Stimulated activated CD4-positive, alpha-beta T cell treated with anti-CD3 and anti-CD28 coated beads, Interleukin-1b, Interleukin-23, amount 100 ng/mL, for 1 hour (primary cell): ENCODE measurements at places on chromosomes 2 and 18.

DNA sequence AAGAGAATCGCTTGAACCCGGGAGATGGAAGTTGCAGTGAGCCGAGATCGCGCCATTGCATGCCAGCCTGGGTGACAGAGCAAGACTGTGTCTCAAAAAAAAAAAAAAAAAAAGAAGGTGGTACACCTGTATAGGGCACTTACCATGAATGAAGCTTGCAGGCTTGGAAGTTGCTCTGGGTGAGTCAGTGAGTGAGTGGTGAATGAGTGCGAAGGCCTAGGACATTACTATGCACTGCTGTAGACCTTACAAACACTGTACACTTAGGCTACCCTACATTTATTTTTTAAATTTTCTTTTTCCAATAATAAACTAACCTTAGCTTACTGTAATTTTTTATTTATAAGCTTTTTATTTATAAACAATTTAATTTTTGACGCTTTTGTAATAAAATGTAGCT is 78.4 kb upstream of the ATG16L1 start:
- DNase-seq, result no peak

- no peak for DNase-seq
Measured at GRCh38 chr18:40985436-40985835, 969.6 kb upstream of the PIK3C3 start.

- DNase-seq, result no peak
Measured at GRCh38 chr2:6637330-6637729, 228.4 kb downstream of the CMPK2 start.

GRCh38 chr2:39942950-39943349 is 163.9 kb upstream of the THUMPD2 start:
- DNase-seq, result no peak

- no peak for DNase-seq
Measured at GRCh38 chr18:25726298-25726697, 364.1 kb downstream of the SS18 start.

- DNase-seq, result no peak
Measured at GRCh38 chr2:241074065-241074818, 27.8 kb downstream of the MTERF4 start.

DNA sequence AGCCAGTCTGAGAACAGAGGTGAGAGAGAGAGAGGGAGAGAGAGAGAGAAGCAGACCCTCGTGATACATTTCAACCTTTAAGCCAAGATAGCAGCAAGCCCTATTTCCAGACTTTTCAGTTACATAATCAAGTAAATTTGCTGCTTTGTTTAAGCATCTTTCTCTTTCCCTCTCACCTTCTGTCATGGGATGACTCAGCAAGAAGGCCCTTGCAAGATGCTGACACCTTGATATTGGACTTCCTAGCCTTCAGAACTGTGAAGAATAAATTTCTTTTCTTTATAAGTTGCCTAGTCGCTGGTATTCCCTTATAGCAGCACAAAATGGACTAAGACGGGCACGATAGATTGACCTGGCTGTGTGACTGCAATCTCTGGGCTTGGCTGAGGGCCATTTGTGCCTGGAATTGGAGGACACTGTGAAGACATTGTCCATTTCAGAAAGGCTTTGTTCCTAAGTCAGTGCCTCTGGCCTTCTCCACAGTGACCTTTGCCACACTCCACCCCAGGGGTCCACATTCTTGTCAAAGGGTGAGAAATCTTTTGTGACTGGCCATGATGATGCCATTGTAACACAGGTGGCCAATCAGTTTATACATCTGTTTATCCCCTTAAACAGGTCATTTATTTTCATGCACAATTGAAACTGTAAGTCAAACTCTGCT is 51.3 kb upstream of the ITSN2 start:
- DNase-seq, result no peak

DNA sequence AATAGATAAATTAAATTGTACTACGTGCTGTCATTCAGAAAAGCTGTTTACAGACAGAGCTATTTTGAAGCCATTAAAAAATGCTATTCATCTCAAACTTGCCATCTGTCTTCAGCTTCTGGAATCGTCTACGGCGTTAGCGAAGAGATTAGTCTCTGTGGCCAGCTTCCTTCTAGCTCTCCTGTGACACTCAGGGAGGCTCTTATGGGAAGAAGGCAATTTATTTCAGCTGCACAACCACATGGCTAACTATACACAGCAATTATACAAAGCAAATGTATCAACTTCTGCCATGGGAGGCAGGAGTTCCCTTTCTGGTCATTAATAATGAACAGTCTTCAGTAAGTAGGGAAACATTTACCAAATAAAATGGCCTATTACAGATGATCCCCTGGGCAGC is 6.3 kb downstream of the CTAGE1 start:
- DNase-seq, result no peak

GRCh38 chr18:1965541-1965940 is 605.8 kb downstream of the METTL4 start:
- DNase-seq, result no peak

- DNase-seq, result no peak
Measured at GRCh38 chr18:2855560-2856350, 8.9 kb downstream of the EMILIN2 start.

GRCh38 chr2:110955045-110955444 is 165.7 kb upstream of the BCL2L11 start:
- DNase-seq, result no peak

DNA sequence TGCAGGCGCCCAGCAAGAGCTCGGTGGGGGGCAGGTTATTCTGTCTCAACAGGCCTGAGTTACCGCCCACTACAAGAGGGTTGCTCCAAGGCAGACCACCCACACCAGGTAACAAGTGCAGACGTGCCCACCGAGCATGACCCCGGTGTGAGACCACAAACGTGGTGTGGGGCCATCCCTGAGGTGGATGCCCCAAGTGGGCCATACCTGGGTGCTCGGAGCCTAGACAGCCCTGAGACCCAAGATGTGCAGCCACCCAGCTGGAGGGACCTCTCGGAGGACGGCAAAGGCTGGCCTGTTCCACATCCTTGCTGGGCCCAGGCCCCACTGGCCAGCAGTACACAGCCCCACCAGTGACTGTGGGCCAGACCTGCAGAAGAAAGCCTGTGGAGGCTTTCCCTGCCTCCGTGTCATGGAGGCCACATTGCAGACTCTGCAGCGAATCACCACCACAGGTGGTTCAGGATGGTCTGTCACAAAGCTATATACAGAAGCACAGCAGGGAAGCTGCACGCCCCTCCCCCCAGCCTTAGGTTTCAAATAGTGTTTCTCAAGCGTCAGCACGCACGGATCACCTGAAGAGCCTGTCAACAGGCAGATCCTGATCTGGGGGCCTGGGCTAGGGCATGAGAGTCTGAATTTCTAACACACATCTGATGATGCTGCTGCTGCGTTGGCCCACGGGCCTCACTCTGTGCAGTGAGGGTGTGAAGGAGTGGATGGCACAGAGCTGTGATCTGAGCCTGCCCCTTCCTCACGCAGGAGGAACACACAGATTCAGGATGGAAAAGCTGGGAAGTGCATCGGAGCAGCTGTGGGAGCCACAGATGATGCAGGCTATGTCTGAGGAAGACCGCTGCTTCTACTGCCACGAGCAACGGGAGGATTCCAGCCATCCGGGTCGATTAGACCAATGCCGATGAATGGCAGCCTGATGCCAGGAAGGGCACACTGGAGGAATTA is 96.8 kb downstream of the UXS1 start:
- DNase-seq, result no peak

DNA sequence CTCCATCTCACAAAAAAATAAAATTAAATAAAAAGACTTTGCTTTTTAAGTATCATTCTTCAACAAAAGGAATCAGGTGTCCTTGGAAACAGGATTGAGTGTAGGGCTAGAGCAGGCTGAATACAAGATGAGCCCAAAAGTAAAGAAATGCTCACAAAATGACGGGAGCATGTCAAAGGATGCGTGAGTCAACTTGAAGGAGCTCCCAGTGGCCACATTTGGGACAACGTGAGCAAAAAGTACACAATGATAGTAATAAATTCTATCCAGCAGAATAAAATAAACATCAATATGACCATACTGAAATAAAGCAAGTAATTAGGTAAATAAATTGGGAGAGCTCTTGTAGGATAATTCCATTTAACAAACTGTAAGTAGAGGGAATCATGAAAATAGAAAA is 220.7 kb downstream of the PHLPP1 start:
- DNase-seq, result no peak

DNA sequence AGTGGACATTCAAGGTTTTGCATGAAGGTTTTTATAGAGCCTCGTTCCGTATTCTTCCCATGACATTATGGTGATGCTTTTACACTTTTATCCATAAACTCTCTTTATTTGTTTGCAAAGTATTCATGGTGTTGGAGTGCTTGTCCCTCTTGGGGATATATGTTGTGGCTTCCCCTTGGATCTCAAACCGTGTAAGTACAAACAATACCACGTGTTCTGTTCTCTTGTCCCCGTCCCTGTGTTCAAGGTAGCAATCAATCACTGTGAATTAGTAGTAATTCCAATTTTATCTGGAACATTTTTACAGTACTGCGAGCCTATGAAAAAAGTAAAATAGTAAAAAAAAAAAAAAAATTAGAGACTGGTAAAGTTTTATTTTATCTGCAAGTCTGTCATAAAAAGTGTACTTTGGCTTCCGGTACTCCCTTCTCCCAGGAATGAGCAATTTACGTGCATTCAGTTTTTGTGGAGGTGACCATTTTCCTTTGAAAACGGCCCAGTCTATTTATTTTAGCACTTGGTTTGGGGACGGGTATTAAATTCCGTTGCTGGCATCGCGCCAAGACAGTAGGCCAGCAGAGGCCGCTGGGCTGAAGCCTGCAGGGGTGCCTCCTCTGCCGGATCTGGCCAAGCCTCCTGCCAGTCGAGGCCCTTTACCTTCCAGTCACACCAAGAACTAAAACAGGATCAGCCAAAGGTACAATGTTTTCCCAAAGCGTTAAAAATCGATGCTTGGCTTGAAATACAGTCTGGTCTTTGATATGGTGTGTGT is 175.7 kb downstream of the SOCS6 start:
- DNase-seq, result no peak

DNA sequence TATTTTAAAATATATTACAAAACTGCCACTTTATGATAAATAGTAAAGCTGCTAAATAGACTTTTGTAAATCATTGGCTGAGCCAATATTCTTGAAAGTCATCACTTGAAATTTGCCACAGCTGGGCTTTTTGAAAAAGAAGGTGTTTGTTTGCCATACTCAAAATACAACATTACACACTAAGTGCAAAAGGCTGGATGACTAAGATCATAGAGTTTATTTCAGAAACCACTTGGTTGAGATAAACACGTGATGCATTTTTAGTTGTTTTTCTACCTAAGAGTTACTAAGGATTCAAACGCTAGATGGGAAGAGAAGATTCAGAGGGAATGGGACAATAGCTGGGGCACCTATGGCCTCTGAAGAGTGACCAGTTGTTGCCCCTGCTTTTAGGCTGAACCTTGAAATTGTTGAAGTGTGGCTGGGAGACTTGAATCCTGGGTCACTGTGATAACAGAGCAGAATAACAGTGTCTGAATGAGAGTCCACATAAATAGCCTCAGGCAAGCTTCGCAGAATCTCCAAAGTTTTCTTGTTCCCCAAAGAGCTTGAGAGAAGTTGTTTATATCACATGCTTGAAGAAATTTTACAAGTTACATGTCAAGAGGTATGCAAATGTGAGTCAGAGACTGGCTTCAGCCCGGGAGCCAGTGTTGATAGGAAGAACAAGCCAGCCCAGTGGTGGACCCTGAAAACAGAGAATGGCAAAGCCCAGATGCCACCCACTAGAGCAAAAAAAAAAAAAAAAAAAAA is 409.8 kb downstream of the GPD2 start:
- DNase-seq, result no peak

DNA sequence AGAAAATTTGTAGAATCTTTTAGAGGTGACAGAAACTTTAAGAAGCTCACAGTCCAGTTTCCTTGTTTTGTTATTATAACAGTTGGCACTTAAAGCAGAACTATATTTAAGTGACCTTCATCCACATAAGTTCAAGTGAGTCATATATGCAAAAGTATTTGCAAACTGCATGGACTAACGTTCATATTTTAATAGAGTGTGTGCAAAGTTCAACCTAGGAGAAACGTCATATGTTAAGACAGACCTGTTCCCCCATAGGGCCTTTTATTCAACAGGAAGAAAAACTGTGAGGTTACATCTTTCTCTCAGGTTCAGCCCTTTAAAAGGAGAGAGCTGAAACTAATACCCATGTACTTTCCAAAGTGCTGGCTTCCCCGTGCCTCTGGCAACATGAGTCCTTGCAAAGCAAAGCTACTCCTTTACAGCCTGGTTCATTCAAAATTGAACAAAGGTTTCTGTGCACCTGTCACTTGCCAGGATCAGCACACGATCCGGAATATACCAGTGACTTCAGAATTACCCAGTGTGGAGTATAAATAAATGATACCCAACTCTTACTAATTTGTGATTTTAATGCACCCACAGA is 280.0 kb upstream of the RAB12 start:
- DNase-seq, result no peak

GRCh38 chr2:122340246-122340645 is 584.8 kb downstream of the TSN start:
- no peak for DNase-seq

DNA sequence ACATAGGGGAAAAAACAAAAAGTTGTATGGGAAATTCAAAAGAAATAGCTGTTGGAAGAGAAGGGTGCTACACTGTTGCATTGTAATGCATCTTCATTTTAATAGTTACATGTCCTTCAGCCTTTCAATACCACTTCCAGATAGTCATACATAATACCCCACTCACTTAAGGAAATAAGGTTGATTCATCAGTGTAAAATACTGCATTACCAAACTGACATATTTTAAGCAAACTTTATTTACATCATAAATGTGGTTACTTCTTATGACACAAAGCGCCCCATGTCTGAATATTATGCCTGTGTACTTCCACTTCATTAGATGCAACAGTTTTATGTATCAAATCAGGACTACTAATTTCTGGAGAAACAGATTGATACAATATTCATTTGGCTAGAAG is 4.5 kb downstream of the RBMS1 start:
- DNase-seq, result no peak

- no peak for DNase-seq
Measured at GRCh38 chr2:186382932-186383331, 103.1 kb upstream of the ZC3H15 start.

- no peak for DNase-seq
Measured at GRCh38 chr2:13669607-13670006, 952.9 kb downstream of the TRIB2 start.

DNA sequence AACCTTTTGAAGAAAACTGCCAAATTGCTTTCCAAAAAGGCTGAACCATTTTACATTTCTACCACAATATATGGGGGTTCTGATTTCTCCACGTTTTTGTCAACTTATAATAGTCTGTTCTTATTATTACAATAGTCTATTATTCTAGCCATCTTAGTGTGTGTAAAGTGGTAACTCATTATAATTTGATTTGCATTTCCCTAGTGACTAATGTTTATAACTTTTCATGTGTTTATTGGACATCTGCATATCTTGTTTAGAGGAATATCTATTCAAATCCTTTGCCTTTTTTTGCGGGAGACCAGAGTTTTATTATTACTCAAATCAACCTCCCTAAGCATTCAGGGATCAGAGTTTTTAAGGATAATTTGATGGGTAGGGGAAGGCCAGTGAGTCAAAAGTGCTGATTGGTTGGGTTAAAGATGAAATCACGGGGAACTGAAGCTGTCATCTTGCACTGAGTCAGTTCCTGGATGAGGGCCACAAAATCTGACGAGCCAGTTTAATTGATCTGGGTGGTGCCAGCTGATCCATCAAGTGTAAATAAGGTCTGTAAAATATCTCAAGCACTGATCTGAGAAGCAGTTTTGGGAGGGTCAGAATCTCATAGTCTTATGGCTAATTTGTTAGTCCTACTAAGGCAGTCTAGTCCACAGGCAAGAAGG is 303.4 kb upstream of the NCKAP5 start:
- no peak for DNase-seq
